Mammary microvascular endothelial cell (primary cell): ENCODE measurements at places on chromosomes 3 and 15. TPM values are rescaled to one million over a fixed set of nuclear protein-coding genes. Genes with fewer than 3 reads are reported as not detected.

COL6A6 gene
- total RNA-seq = not detected in 2 replicates

CRYGS gene
- total RNA-seq = 0.13 and 0.69 TPM in 2 replicates

KNG1 gene
- not detected in 2 replicates for total RNA-seq

TRIM69 gene
- total RNA-seq = 17.3 and 18.4 TPM in 2 replicates

PODXL2 gene
- 1.1 and 1.3 TPM in 2 replicates for total RNA-seq

CAV3 gene
- total RNA-seq = not detected in 2 replicates

NT5DC2 gene
- 44.6 and 64.3 TPM in 2 replicates for total RNA-seq

NFKBIZ gene
- total RNA-seq = 25.7 and 25.8 TPM in 2 replicates

RPL35A gene
- total RNA-seq = 741 and 848 TPM in 2 replicates

CCDC32 gene
- total RNA-seq = 15.0 and 31.1 TPM in 2 replicates

PPP1R14D gene
- not detected in 2 replicates for total RNA-seq

SNTN gene
- total RNA-seq = not detected in 2 replicates

GOLGA8S gene
- 0.07 TPM in 1 of 2 replicates, not detected in the other for total RNA-seq

GPR149 gene
- total RNA-seq = not detected in 2 replicates

CPEB1 gene
- not detected in 2 replicates for total RNA-seq

XIRP1 gene
- not detected in 2 replicates for total RNA-seq

CHDH gene
- total RNA-seq = 0.07 TPM in 1 of 2 replicates, not detected in the other

EPHB1 gene
- 0.67 and 1.2 TPM in 2 replicates for total RNA-seq

MLH1 gene
- total RNA-seq = 33.8 and 37.6 TPM in 2 replicates

CYP11A1 gene
- 0.33 TPM in 1 of 2 replicates, not detected in the other for total RNA-seq

IDH2 gene
- total RNA-seq = 83.7 and 91.2 TPM in 2 replicates

TYRO3 gene
- 5.4 and 6.5 TPM in 2 replicates for total RNA-seq

SYNM gene
- total RNA-seq = 11.6 and 13.5 TPM in 2 replicates

CACNA1D gene
- total RNA-seq = not detected in 2 replicates

GP9 gene
- total RNA-seq = 0.53 TPM in 1 of 2 replicates, not detected in the other

SI gene
- total RNA-seq = not detected in 2 replicates

AAGAB gene
- total RNA-seq = 33.8 and 35.7 TPM in 2 replicates

CISH gene
- total RNA-seq = 0.20 and 0.33 TPM in 2 replicates

DPPA2 gene
- total RNA-seq = not detected in 2 replicates

TRIM42 gene
- total RNA-seq = not detected in 2 replicates

ALG1L2 gene
- not detected in 2 replicates for total RNA-seq

ZNF662 gene
- total RNA-seq = 1.00 and 1.1 TPM in 2 replicates

GRK7 gene
- not detected in 2 replicates for total RNA-seq

ATP2B2 gene
- not detected in 2 replicates for total RNA-seq

GAP43 gene
- not detected in 2 replicates for total RNA-seq

CAPN7 gene
- total RNA-seq = 15.2 and 17.0 TPM in 2 replicates

TTC21A gene
- 2.2 and 2.4 TPM in 2 replicates for total RNA-seq

ZKSCAN7 gene
- 1.00 and 1.8 TPM in 2 replicates for total RNA-seq

AMT gene
- total RNA-seq = 0.15 and 0.53 TPM in 2 replicates

SHC4 gene
- 0.30 and 0.40 TPM in 2 replicates for total RNA-seq

ATP13A5 gene
- 0.13 TPM in 1 of 2 replicates, not detected in the other for total RNA-seq

ST8SIA2 gene
- total RNA-seq = not detected in 2 replicates
